Memory B cell (primary cell): ENCODE measurements at places on chromosomes 1 and 21.

DNA sequence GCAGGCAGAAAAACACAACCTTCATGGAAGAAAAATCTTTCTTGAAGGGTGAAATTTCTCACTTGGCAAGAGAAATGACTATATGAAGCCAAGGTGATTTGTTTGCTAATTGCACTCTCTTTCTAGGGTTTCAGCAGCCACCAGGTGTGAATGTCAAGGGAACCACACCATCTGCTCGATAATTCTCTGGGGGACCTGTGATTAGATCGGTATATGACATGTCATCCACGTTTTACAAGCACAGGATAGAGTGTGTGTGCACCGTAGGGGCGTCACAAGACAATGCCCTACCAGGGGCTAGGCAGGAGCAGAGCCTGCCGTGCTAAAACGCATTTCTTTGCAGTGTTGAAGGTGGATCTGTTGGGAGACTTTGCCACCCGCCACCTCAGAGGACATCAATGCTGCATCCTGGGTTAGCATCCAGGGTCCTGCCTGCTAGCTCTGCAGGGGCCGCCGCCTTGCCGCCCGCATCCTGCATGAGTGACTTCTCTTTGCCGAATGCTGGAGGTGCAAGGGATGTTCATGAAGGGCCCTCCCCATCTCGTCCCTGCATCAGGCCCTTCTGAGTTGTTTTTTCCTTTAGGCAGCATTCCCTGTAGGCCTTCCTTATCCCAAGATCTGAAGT is 37.8 kb upstream of the CCSAP start:
- DNase-seq = no peak

DNA sequence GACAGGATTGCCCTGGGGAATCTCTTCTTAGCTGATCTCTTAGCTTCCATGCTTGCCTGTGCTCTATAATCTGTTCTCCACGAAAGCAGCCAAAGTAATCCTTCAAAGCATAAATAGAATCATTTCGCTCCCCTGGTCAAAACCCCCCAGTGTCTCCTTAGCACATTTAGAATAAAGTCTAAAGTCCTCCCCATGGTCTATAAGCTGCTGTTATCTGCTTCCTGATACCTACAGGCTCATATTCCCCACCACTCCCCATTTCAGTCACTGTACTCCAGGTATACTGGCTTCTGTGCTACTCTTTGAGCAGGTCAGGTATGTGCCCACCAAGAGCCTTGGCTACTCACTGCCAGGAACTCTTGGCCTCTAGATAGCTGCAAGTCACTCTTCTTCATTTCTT is 2.9 kb downstream of the S100A12 start:
- no peak for DNase-seq

DNA sequence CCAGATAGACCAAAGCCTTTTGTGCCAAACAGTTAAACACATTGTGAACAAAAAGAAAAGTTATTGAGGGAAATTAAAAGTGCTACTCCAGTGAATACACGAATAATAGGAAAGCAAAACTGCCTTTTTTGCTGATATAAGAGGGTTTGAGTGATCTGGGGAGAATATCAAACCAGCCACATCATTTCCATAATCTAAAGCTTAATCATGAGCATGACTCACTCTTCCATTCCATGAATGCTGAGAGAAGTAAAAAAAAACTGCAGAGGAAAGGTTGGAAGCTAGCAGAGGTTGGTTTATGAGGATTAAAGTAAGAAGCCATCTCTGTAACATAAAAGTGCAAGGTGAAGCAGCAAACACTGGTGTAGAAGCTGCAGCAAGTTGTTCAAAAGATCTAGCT is 350.6 kb upstream of the NCAM2 start:
- DNase-seq = no peak

- no peak for DNase-seq
These were observed 709.3 kb downstream of the KCNT2 start for GRCh38 chr1:195898924-195899323.
